Skeletal muscle tissue (tissue), 5 donors: ENCODE measurements at places on chromosomes 16 and 17. TPM values are rescaled to one million over a fixed set of nuclear protein-coding genes. Genes with fewer than 3 reads are reported as not detected.

Gene CCL16
- not detected for total RNA-seq

Gene TEKT5
- total RNA-seq: not detected

Gene SOX15
- total RNA-seq: not detected

Gene KRTAP17-1
- total RNA-seq: not detected

Gene USP43
- under 0.01 TPM for total RNA-seq

Gene RBFOX1
- 26.1 TPM for total RNA-seq

Gene MSI2
- total RNA-seq: 20.4 TPM

Gene RPL27
- total RNA-seq: 1,695 TPM

Gene TM4SF5
- not detected for total RNA-seq

Gene MON1B
- 2.1 TPM for total RNA-seq
